ENCODE measurements at places on chromosomes 3 and 15.

- no peak for DNase-seq
Observed at GRCh38 chr15:66957431-66957720, 108.0 kb upstream of the SMAD3 start.

DNA sequence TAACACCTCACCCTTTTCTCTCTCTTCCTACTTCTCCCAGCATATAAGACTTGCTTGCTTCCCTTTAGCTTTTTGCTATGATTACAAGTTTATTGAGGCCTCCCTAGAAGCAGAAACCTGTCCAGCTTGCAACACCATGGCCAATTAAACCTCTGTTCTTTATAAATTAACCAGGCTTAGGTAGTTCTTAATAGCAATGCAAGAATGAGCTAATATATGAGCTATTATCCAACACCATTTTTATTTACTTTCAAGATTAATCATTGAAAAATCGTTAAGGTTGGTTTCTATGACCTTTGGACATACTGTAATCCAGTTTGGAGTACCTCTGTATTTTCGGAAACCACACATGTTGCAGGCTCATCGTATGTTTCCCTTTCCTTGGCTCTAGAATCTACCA is 643.1 kb downstream of the ZPLD1 start:
- no peak for DNase-seq

- DNase-seq = no peak
Observed at GRCh38 chr15:50257924-50258323, 7.6 kb downstream of the HDC start.

- DNase-seq = peak; percentile 35
Observed at GRCh38 chr3:72665701-72666446, 182.4 kb downstream of the SHQ1 start.

DNA sequence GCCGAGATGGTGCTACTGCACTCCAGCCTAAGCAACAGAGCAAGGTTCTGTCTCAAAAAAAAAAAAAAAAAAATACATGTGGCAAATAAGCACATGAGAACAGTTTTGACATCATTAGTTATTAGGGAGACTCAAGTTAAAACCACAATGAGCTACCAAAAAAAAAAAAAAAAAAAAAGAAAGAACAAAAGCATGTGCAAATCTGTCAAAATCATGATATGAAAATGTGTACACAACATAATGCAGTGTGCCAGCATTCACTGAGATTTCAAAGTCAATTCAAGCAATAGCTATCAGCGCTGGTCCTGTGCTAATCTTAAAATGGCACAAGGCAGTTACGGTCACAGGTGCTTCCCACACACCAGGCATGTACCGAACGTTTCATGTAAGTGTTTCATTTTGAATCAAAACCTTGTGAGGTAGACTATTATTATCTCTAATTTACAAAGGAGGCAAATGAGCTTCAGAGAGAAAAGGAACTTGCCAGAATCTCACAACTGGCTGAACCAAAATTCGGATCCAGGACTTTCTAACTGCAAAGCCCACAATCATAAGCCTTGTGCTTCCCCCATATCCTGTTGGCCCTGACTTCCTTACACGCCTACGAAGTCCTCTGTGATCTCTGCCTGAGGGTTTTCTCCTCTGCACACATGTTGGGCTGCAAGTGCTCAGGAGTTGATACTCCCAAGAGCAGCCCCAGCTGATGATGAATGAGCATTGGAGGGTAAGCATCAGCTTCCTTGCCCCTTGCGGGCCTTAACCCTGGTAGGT is 200.1 kb upstream of the PROK2 start:
- DNase-seq = peak; percentile 2

DNA sequence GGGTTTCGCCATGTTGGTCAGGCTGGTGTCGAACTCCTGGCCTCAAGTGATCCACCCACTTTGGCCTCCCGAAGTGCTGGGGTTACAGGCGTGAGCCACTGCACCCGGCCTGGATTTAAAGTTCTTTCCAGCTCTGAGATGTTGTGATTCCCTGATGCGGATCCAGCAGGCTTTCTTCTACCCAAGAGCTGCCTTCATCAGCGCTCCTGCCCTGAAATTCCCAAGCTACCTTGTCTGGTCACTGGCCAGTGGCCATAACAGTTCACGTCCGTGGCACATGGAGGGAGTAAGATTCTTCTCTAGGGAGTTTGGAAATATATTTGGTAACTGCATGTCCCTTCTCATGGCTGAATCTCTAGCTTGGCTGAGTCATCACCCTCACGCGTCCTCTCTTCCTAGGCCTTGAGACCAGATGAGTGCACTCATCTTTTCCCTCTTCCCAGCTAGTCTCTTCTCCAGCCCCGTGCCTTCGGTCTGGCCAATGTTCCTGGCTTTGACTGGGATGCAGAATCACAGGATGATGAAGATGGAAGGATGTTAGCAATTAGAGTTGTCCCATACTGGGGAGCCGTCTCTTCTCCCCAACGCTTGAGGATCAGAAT is 29.8 kb upstream of the APOD start:
- DNase-seq = no peak

DNA sequence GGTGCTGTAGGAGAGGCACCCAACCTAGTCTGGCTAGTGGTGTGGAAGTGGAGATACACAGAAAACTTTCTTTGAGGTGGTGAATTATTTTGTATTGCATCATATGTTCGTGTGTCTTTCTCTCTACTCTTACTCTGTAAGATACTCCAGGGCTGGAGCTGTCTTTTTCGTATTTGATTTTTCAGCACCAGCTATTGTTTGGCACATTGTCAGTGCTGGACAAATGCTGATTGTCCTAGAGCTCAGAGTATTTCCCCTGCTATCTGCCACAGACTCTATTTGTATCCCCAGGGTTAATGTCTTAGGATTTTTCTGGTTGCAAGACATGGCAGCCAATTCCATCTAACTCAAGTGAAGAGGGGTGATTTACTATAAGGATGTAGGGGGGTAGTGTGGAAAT is 110.5 kb downstream of the SAMMSON start:
- DNase-seq = no peak

GRCh38 chr3:48989126-48989795 is 780 bp upstream of the P4HTM start:
- no peak for DNase-seq

DNA sequence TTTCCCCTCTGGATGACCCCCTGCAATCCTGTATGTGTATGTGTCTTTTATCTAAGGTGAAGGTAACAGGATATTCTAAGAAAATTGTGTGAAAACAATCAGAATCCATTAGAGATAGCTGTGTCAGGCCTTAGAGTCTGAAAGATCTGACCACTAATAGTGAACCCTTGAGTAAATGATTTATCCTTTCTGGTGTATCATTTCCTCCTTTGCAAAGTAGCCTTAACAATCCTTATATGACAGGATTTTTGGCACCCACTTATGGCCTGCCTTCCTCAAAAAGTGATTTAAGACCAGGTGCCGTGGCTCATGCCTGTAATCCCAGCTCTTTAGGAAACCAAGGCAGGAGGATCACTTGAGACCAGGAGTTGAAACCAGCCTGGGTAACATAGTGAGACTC is 110.2 kb downstream of the RBPMS2 start:
- no peak for DNase-seq

GRCh38 chr3:44198284-44199269 is 43.1 kb upstream of the TOPAZ1 start:
- DNase-seq = peak; percentile 74

- DNase-seq = no peak
Observed at GRCh38 chr3:19898721-19899120, 35.3 kb downstream of the EFHB start.

DNA sequence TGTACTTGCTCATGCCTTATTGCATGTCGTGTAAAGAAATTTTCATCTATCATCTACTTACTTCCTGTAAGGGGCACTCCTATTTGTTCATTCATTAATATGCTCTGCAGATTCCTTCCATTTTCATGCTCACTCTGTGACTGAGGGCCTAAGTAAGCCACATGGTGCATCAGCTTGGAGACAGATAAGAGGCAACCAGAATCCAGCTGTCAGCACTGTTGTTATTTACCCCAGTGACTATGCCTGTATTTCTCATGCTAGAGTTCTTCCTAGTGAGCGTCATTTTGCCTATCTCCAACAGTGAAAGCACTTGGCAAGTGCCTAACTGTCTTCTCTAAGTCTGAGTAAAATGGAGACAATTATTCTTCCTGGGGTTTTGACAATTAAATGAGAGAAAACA is 124.8 kb upstream of the ABI3BP start:
- DNase-seq = no peak

DNA sequence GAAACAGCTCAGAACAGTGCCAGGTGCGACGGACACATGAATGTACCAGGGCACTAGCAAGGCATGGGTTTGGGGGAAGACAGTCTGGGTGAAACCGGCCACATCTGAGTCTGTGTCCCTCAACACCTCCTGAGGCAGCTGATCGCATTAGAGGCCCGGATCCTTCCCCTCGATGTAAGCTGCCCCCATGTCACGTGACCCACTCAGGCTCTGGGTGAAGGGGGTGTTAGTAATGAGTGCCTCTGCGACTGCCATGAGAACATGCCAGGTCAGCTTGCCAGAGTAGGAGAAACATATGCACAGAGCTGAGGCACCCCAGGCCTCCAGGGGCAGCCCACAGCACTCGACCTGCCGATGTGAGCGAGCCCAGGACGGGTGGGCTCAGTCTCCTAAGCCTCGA is 29.7 kb downstream of the PRR23E start:
- DNase-seq = no peak

DNA sequence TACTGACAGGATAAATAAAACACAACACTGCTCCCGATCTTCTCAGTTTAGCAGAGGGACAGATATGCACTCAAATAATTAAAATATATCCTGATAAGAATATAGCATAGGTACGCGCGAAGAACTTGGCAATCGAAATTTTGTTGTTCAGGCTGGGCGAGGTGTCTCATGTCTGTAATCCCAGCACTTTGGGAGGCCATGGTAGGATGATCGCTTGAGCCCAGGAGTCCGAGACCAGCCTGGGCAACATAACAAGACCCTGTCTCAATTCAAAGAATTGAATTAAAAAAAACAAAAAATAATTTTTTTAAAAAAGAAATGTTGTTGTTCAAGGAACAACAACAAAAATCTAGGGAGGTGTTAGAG is 7.6 kb downstream of the B2M start:
- DNase-seq = peak; percentile 7

- no peak for DNase-seq
Observed at GRCh38 chr15:33094336-33094735, 100.2 kb downstream of the FMN1 start.

DNA sequence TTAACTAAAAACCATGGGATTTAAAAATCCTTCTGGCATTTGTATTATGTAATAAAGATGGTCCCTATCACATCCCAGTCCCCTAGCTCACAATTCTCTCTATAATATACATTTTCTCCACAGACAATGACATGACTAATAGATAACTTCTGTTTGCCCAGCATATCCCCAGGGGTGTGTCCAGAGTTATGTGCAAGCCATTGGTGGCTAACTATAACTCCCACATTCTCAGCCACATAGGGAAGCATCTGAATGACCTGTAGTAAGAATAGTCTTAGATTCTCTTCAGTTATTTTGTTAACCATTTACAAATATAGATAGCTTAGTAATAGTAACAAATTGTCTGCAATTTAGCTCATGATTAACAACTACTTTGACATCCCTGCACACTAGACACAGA is 52.2 kb upstream of the RBSN start:
- no peak for DNase-seq

DNA sequence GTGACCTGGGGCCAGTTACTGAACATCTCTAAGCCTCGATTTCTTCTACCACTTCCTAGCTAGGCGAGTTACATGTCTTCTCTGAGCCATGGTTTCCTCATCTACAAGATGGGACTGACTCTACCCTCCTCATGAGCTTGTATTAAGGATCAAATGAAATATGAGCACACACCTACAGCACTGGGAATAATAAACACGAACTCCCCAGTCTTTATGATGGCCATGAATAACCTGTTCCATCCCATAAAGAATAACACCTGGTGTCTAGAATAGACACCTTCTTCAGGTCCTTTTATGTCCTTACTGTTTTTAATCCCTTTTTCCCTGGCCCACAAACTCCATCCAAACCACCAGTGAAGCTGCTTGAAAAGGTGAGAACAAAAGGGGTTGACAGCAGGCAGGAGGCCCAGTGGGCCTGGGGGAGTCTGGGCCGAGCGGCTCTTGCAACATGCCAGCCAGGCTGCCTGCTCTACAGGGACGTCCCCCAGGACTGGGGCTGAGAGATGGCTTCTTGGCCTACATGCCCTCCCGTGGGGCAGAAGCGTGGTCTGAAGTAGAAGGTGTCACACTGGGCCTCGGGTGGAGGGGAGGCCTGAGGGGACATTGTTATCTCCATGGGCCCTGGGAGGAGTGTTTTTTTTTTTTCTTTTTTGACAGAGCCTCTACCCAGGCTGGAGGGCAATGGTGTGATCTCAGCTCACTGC is 178.2 kb downstream of the RAB11A start:
- DNase-seq = no peak

DNA sequence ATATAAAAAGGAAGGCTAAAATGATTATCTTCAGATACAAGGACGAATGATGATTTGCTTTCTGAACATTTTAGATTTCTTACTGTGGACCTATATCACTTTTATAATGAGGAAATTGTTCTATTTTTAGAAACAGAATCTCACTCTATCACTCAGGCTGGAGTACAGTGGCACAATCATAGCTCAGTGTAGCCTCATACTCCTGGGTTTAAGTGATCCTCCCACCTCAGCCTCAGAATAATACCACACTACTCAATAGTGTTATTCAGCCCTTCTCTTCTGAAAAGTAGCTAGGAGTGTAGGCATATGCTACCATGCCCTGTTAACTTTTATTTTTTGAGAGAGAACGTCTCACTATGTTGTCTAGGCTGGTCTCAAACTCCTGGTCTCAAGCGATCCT is 15.8 kb downstream of the DNAJC13 start:
- no peak for DNase-seq

GRCh38 chr3:126125341-126125740 is 41.4 kb upstream of the SLC41A3 start:
- no peak for DNase-seq

DNA sequence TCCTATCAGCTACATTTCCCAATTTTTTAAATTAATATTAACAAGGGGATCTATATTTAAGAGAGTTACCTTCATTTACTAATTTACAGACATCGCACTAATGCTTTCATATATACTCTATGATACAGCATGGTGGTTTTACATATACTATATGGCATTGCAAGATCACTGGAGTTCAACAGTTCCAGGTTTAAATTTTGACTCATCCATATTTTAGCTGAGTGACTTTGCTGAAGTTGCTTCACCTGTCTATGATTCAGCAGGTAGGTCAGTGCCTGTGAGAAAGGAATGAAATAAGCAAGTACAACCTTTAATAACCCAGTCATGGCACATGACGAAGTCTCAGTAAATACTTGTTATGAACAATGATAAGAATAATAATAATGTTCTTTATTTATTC is 211.1 kb downstream of the P3H2 start:
- no peak for DNase-seq

DNA sequence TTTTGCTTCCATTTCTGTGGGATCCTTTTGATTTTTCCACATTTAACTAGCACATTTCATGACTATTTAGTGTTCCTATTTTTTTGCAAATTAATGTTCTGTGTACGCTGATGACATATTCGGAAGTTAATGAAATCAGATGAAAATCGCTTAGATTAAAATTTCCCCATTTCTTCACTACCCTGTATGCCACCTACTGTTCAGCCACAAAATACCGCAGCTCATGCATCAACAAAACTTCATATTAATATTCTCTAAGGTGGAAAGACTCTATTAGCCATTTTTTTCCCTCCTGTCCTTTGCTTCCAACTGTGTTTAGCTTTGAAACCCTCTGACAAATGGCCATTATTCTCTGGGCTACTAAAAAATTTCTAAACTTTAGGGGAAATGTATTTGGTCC is 300.6 kb downstream of the MECOM start:
- no peak for DNase-seq

GRCh38 chr3:108098003-108098370 is 7.2 kb upstream of the CD47 start:
- no peak for DNase-seq

Data from NAMALWA (cell line).